Mononuclear cell (primary cell): ENCODE measurements at places on chromosomes 2 and 18. TPM values are rescaled to one million over a fixed set of nuclear protein-coding genes. Genes with fewer than 3 reads are reported as not detected.

The TEX44 gene
- total RNA-seq, result not detected

The GCG gene
- total RNA-seq, result not detected

The REG1B gene
- not detected for total RNA-seq

The KRTCAP3 gene
- 0.52 TPM for total RNA-seq

The ZNF396 gene
- 0.52 TPM for total RNA-seq

The LYPD6B gene
- not detected for total RNA-seq

The LYG1 gene
- 0.52 TPM for total RNA-seq

The RGPD5 gene
- total RNA-seq, result 217 TPM

The NLRC4 gene
- total RNA-seq, result 3.0 TPM

The C2orf76 gene
- total RNA-seq, result 4.8 TPM

The CIB4 gene
- not detected for total RNA-seq

The SLC23A3 gene
- total RNA-seq, result 0.31 TPM

The TEKT4 gene
- not detected for total RNA-seq

The ICOS gene
- 111 TPM for total RNA-seq

The MSTN gene
- not detected for total RNA-seq

The GPN1 gene
- 25.8 TPM for total RNA-seq

The TXNDC2 gene
- 0.10 TPM for total RNA-seq

The PPIL3 gene
- 25.9 TPM for total RNA-seq

The EHBP1 gene
- 31.6 TPM for total RNA-seq

The OR6B2 gene
- not detected for total RNA-seq

The TAF1B gene
- 13.7 TPM for total RNA-seq

The CFC1 gene
- not detected for total RNA-seq

The CPO gene
- total RNA-seq, result 0.21 TPM

The SIX3 gene
- not detected for total RNA-seq

The FSHR gene
- total RNA-seq, result not detected

The ADRA2B gene
- total RNA-seq, result 1.5 TPM

The TLX2 gene
- 0.10 TPM for total RNA-seq

The GALNT3 gene
- total RNA-seq, result 20.4 TPM

The FTCDNL1 gene
- total RNA-seq, result 1.7 TPM

The WDR33 gene
- 68.0 TPM for total RNA-seq

The MAL gene
- 30.4 TPM for total RNA-seq

The AFF3 gene
- 21.9 TPM for total RNA-seq

The IGFBP5 gene
- 0.21 TPM for total RNA-seq

The CXCR2 gene
- total RNA-seq, result 0.73 TPM

The BAZ2B gene
- 53.5 TPM for total RNA-seq

The ZNF514 gene
- total RNA-seq, result 6.9 TPM

The TRIM54 gene
- not detected for total RNA-seq

The LHCGR gene
- not detected for total RNA-seq
